ENCODE measurements at places on chromosomes 4 and X. TPM values are rescaled to one million over a fixed set of nuclear protein-coding genes. Genes with fewer than 3 reads are reported as not detected.

Gene NAP1L5
- 12.4 TPM for polyA plus RNA-seq

Gene LEF1
- 5.1 TPM for polyA plus RNA-seq

- no peaks in the 10 kb centered on the region for H3K27me3 ChIP-seq
- no peaks in the 10 kb centered on the region for H3K4me1 ChIP-seq
- DNase-seq: no peak
- H3K4me3 ChIP-seq: no peak overlapping the region
These were observed 57.0 kb upstream of the MSN start for GRCh38 chrX:65610481-65610880.

DNA sequence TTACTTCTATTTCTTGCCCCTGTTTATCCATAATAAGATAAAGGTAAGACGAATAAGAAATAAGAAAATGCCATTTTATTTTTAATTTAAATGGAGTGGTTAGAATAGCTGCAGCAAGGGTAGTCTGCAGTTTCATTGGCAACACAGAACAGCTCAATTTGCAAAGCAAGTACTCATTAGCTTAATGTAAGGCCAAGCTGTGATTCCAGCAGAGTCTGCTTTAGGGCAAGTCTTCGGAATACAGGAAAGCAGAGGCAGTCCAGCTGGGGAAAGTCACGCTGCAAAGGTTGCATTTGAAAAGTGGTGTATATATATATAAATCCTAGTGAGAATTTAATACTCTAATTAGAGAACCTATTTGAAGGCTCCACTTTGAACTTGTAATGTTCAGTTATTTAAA is 59.0 kb downstream of the ANXA10 start:
- H3K27ac ChIP-seq: no peak overlapping the region
- H3K4me1 ChIP-seq: no peaks in the 10 kb centered on the region
- no peaks in the 10 kb centered on the region for H3K27me3 ChIP-seq
- H3K4me3 ChIP-seq: no peak overlapping the region
- peak; percentile 33 for DNase-seq

Gene CAPN6
- polyA plus RNA-seq: 5.5 TPM

DNA sequence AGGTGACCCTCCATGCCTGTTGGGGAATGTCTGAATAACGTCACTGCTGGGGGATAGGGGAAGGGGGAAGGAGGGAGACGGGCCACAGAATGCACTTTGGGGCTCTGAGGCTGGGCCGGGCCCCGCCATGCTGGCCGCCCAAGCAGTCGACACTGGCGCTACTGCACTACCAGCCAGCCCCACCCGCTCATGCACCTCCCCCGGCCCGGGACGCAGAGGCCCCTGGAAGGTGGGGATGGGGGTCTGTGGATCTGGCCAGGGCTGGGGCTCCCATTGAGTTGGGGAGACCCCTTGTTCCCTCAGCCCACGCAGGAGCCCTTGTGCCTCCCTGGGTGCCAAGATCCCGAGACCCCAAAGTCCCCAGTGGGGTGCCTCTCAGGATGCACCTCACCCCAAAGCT is 17.8 kb downstream of the FLNA start:
- no peak overlapping the region for H3K4me3 ChIP-seq
- H3K36me3 ChIP-seq: peaks cover 10% of the 10 kb centered on the region
- no peak for DNase-seq
- H3K27ac ChIP-seq: no peak overlapping the region
- H3K27me3 ChIP-seq: no peaks in the 10 kb centered on the region

DNA sequence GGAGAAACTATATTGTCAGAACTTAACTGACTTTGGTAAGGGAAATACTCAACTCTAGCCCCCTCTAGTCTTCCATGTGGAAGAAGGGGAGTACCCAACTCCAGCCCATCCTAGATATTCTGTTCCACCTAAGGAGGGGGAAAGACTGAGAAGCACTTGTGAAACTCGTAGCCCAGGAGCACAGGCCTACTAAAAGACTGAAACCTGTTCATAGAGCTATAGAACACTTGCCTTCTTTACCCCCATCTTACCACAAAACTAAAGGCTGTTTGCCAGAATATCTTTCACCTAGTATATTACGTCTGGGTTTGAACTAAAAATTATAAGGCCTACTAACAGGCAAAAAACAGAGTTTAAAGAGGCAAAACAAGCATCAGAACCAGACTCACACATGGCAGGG is 15.5 kb downstream of the CLDN22 start:
- no peaks in the 10 kb centered on the region for H3K27me3 ChIP-seq
- no peak overlapping the region for H3K27ac ChIP-seq
- H3K4me3 ChIP-seq: no peak overlapping the region
- DNase-seq: no peak

DNA sequence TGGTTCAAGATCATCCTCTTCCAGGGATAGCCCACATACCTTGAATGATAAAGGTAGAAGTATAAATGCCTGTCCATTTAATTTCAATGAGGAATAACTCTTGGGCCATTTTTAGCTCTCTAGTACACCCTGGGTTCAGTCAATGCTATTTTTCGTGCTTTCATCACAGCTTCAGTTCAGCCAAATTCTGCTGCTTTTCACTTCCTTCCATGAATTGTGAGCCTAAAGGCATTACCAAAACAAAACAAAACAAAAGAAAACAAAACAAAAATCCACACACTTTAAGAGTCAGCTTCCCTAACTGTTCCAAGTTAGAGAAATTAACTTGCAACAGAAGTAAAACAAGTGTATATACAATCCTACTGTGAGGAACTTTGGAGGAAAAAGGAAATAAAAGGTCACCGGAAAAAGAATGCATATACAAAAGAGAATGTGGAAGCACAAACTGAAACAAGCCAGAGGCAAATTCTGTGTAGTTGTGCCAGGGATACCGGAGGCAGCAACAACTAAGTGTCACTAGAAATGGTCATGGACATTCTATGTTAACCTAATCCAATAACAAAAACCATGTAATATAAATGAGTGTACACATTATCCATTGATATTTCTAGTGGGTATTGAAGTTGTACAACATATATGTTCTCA is 423.1 kb downstream of the KCTD8 start:
- no peak overlapping the region for H3K27ac ChIP-seq
- no peak overlapping the region for H3K4me3 ChIP-seq
- no peaks in the 10 kb centered on the region for H3K27me3 ChIP-seq

Gene GPRASP1
- 4.8 TPM for polyA plus RNA-seq

DNA sequence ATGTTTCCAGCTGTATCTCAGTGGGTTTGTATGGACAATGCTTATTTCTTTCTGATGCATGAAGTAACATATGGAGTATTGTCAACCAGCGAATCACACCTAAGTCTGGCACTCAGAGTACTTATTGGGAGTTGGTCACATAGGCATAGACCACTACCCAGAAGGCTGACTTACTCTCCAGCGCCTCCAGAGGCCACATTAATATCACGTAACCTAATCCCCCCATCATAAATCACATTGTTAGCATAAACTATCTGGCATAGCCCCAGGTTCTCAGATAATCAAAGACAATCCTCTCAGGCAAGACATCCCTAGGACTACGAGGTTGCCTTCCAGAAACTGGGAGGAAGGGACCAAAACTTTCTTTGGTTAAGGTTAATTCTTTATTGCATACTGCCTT is 560.5 kb upstream of the PABPC4L start:
- H3K4me1 ChIP-seq: no peaks in the 10 kb centered on the region
- H3K27me3 ChIP-seq: no peaks in the 10 kb centered on the region
- no peak overlapping the region for H3K27ac ChIP-seq
- no peak overlapping the region for H3K4me3 ChIP-seq

Gene CLOCK
- 3.8 TPM for polyA plus RNA-seq

- no peaks in the 10 kb centered on the region for H3K4me1 ChIP-seq
- DNase-seq: no peak
- H3K4me3 ChIP-seq: no peak overlapping the region
- H3K27me3 ChIP-seq: no peaks in the 10 kb centered on the region
- H3K36me3 ChIP-seq: no peaks in the 10 kb centered on the region
These were observed 25.5 kb downstream of the PALLD start for GRCh38 chr4:168522356-168522755.

GRCh38 chr4:156888762-156889161 is 82.8 kb downstream of the PDGFC start:
- no peak for DNase-seq
- no peaks in the 10 kb centered on the region for H3K4me1 ChIP-seq
- H3K36me3 ChIP-seq: no peaks in the 10 kb centered on the region

GRCh38 chr4:166257891-166258290 is 384.9 kb downstream of the TLL1 start:
- no peaks in the 10 kb centered on the region for H3K36me3 ChIP-seq
- no peaks in the 10 kb centered on the region for H3K27me3 ChIP-seq
- H3K4me1 ChIP-seq: no peaks in the 10 kb centered on the region
- no peak overlapping the region for H3K27ac ChIP-seq
- H3K4me3 ChIP-seq: no peak overlapping the region

Gene PNMA6F
- not detected for polyA plus RNA-seq

DNA sequence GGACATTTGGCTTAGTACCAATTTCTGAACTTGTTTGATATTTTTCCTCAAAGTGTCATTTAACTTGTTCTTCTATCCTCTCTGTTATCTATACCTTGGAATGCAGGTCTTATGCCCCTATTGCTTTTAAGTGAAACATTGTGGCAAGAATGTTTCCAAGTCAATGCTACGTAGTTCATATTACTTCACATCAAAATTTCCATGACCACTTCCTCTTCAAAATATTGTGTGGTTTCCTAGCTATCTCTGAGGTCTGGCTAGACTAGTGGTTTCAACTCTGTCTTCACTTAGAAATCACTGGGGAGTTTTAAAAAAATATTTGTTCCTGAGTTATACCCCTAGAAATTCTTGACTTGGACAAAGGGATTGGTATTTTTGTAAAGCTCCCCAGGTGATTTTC is 20.2 kb upstream of the RASGEF1B start:
- H3K4me3 ChIP-seq: no peak overlapping the region
- H3K36me3 ChIP-seq: no peaks in the 10 kb centered on the region
